Left kidney (tissue), 8 donors: ENCODE measurements at places on chromosomes 11 and 22.

DNA sequence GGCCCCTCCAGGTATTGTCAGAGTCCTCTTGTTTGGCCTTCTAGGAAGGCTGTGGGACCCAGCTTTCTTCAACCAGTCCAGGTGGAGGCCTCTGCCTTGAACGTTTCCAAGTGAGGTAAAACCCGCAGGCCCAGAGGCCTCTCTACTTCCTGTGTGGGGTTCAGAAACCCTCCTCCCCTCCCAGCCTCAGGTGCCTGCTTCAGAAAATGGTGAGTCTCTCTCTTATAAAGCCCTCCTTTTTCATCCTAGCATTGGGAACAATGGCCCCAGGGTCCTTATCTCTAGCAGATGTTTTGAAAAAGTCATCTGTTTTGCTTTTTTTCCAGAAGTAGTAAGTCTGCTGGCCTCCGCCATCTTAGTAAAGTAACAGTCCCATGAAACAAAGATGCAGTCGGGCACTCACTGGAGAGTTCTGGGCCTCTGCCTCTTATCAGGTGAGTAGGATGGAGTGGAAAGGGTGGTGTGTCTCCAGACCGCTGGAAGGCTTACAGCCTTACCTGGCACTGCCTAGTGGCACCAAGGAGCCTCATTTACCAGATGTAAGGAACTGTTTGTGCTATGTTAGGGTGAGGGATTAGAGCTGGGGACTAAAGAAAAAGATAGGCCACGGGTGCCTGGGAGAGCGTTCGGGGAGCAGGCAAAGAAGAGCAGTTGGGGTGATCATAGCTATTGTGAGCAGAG, at the start of gene CD3E:
CD3E (plus strand) TSS at position 163 of the 681 bp plus-strand sequence; CDS start at position 386, 223 bp downstream.
- DNase-seq = no peak

GRCh38 chr22:30221121-30221992, 25.2 kb downstream of the LIF start:
- DNase-seq = no peak

DNA sequence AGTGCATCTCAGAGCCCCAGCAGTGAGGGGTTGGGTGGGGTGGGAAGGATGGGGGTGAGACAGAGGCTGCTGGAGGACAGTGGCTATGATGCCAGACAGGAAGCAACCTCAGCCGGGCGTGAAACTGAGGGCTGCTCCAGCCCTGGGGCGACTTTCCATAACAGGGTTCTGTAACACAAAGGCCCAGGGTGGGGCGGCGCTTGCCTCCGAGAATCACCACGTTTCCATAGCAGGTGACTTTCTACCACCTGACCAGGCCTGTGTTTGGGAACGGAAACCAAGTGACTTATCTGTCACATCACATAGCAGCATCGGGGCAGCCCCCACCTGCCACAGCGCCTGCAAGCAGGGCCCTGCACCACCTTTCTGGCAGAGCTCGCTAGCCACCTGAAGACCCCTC, 85.8 kb downstream of the TRMU start:
- no peak for DNase-seq

- no peak for DNase-seq
Observed at GRCh38 chr22:42414565-42415303, 17.5 kb downstream of the NFAM1 start.

DNA sequence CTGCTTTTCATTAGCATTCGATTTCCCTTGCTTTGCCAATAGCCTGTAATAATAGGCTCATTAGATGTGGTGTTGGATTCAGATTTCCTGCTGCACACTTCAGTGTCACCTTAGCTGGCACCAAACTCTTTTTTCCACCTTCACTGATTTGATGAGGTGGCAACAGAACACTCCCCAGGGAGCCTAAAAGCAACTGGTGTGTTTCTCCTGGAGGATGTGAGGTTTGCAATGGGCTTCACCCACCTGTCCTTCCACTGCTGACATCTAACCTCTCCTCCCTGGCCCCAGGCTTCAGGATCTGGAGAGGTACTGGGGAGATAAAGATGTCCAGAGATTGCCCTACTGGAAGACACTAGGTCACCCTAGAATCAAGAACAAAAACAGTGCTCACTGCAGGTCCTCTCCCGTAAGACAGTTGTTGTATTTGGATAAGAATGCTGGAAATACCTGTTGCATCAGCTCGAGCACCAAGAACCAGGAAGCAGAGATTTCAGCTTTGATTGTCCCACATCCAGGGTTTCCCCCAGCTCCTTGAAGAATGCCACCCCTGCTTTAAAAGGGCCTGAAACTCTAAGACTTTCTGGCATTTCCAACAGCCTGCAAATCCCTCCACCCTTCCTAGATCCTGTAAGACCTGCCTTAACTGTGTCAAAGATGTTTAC, 96.9 kb downstream of the SLC1A2 start:
- DNase-seq = no peak

GRCh38 chr11:72569966-72570892, 104.0 kb downstream of the PDE2A start:
- DNase-seq = no peak

- DNase-seq = no peak
Observed at GRCh38 chr11:16780698-16781550, 42.5 kb downstream of the C11orf58 start.

DNA sequence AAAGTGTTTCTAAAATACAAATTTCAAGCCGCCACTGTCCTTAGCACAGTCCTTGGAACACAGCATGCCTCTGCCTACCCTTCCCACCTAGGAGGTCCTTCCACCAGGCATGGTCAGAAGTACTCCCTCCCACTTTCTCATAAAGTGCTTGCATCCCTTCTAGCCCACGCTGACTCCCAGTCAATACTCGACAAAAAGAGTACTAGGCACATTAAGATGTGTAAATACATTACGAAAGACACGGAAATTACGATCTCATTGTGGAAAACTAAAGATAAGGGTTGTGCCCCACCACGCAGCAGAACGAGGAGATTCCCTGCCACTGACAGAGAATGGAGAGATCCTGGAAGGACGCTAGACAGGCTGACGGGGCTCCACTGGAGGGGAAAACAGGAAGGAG, 13.5 kb downstream of the CHKA start:
- DNase-seq = no peak

DNA sequence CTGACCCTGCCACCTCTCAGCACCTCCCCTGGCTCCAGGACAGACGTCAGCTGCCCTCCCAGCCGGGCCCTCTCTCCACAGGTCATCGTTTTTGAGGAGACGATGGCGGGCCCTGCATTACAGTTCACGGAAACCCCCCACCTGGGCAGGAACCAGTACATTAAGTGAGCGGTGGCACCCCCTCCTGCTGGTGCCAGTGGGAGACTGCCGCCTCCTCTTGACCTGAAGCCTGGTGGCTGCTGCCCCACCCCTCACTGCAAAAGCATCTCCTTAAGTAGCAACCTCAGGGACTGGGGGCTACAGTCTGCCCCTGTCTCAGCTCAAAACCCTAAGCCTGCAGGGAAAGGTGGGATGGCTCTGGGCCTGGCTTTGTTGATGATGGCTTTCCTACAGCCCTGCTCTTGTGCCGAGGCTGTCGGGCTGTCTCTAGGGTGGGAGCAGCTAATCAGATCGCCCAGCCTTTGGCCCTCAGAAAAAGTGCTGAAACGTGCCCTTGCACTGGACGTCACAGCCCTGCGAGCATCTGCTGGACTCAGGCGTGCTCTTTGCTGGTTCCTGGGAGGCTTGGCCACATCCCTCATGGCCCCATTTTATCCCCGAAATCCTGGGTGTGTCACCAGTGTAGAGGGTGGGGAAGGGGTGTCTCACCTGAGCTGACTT, 37.0 kb downstream of the B3GAT1 start:
- DNase-seq = no peak

DNA sequence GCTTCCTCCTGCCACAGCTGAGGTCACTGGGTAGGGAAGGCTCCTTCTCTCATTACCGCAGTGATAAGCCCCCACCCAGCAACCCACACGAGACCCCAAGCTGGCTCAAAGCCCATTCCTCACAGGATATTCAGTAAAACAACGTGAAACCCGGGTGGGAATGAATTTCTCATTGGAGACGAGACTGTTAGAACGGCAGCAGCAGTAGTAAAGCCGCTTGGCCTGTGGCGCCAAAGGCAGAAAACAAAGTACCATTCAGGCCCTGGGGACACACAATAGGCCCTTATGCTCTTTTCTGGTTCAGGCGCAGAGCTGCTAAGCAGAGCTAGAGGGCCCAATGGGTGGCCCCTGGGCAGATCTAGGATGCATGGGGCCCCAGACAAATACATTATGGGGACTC, 45.3 kb downstream of the PC start:
- no peak for DNase-seq

DNA sequence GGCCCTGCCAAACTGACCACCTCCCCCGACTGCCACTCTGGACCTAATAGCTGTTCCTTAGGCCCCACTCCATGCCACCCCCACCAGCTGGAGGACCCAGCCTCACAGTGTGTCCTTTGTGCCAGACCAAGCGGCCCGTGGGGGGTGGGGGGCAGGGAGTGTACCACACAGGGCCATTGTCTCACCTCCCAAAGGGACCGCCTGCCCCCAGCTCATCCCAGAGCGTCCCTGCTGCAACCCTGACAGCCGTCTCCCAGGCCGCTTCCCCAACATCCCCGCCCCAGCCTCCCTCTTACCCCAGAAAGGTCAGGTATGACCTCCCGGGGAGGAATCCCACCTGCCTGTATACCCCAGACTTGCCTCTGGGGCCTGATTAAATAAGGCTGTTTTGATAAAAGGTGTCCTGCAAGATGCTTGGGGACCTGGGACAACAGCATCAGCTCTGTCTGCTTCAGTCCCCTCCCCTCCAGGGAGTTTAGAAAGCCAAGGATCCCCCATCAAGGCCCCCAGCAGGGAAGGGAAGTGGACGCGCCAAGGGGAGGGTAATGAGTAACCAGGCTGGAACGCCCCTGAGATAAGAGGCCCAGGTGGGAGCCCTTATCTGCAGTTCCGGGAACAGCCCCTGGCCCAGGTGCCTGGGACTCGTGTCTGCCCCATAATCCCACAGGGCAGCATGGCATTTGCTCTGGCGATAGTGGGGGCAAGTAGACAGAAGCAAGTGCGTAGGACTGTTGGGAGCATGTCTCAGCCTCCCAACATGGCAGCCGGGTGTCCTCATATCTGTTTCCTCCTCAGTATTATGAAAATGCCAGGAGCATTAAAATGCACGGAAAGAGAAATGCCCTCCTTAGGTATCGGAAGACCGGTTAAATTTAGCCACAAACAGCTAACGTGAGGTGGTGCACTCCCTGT, 9.0 kb downstream of the CDC42EP1 start:
- no peak for DNase-seq

- DNase-seq = no peak
Observed at GRCh38 chr11:113189909-113190667, 124.3 kb upstream of the TTC12 start.

GRCh38 chr22:30803679-30804078, 109.0 kb downstream of the OSBP2 start:
- no peak for DNase-seq

DNA sequence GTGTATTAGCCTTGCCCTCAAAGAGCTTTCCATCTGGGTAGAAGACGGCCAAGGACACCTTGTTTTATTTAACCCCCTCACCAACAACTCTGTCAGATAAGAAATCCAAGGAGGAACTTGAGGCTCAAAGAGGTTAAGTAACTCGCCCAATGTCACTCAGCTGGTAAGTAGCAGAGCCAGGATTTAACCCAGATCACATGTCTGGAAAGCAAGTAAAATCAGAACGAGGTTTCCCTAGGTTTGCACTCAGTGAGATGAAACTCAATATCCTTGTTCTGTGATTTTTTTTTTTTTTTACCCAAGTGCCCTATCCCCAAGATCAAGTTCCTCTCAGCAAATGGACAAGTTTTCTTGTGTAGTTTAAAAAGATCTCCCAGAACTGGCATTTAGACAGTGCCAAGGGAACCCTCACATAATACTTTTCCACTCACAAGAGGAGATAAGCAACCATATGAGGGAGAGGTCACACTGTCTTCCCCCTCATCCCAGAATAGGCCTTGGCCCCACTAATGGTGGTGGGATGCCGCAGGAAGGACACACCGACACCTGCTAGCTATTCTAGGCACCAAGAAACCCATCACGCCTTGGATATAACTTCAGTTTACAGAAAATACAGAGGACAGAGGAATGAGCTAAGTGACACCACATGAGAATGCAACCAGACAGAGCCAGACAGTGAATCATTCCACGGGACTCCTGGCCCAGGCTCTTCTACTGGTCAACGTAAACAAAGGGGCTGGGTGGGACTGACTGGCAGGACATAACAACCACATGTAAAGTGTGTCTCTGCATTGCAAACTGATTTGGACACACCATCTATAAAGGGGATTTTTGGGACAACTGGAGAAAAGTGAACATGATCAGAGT, 8.6 kb upstream of the ARAP1 start:
- no peak for DNase-seq

DNA sequence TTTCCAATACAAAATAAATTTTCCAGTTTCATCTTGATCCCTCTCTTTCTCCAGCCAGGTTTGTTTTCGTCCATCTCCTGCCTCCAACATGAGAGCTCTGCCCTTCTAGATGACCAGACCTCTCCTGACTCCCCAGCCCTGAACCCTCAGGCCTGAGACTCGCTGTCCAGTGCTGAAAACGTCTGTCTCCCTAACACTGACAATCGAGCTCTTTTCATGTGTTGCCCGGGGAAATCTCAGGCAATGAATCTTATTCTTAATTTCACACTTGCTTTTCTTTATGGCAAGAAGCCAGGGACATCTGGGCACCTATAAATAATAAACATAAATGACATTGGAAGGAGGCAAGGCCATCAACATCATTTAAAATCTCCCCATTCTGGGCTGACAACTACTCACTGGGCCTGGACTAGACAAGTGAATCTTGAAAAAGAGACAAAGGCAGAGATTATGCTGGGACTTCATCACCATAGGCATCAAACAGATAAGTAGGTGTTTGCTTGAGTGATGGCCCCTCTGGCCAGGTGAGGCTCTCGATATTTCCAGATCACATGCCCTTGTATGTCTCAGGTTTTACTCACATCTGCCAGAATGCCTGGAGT, 274.5 kb upstream of the B3GAT1 start:
- DNase-seq = peak; percentile 50

- DNase-seq = no peak
Observed at GRCh38 chr11:102179371-102179770, 69.1 kb downstream of the YAP1 start.

DNA sequence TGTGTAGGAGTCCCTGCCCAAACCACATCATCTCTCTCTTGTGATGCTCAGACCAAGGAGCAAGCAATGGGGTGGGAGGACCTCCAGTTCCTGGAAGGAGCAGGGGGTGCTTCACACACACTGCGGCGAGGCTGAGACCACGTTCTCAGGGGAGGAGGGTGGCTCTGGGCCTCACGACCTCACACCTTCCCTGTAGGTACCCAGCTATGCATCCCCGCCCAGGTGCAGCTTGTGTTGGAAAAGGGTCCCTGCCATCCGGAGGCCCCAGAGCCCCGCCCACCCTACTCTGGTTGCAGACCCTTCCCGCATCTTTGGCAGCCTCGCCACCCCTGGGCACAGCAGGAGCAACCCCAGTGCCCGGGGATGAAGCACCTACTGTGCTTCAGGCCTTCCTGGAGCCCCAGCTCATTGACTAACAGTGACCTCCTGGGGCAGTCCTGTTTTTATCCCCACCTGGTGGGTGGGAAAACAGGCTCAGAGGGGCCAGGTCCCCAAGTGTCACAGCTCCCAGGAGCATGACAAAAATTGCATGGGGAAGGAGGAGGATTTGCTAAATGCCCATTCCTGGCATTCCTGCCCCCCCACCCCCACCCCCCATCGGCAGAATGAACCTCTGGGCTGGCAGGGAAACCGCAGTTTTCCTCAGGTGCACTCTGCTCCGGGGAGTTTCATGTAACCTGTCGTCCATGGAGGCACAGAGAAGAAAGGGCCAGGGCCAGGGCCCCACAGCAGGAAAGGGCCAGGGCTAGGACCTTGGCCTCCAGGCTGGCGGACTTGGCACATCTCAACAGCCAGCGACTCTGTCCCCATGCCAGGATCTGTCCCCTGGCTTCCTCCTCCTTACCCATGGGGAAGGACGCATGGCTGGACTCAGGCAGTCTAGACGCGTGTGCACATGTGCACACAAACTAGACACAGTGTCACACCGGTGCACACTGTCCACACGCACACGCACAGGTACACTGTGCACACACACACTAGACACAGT, 81.0 kb downstream of the IGLL1 start:
- DNase-seq = no peak
